Effector CD8-positive, alpha-beta T cell (primary cell): ENCODE measurements at places on chromosomes 1 and 21.

GRCh38 chr1:158506369-158506987, 34.5 kb downstream of the OR10R2 start:
- DNase-seq: no peak

- DNase-seq: no peak
Observed at GRCh38 chr1:151570819-151571218, 30.7 kb downstream of the TUFT1 start.

GRCh38 chr1:23168079-23168444, 594 bp downstream of the LUZP1 start:
- DNase-seq: no peak

DNA sequence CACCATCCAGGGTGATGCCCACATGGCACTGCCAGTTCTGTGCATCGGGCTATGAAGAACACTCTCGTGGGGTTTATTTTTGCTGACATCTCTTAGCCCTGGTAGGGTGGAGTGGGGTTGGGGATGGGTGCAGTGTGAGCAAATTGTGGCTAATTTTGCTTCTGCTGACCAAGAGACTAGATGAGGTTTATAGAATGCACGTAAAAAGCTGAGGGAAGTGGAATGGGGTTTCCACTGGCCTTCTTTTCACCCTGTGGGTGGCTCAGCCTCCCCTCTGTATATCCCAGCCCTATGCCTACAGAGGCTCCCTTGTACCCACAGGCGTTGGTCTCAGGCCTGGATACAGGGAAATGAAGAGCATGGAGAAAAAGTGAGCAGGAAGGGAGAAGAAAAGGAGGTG, 44.1 kb upstream of the RAB4A start:
- no peak for DNase-seq

- DNase-seq: no peak
Observed at GRCh38 chr1:224900062-224900630, 29.3 kb upstream of the DNAH14 start.
